ENCODE measurements at places on chromosomes 7 and 10.

DNA sequence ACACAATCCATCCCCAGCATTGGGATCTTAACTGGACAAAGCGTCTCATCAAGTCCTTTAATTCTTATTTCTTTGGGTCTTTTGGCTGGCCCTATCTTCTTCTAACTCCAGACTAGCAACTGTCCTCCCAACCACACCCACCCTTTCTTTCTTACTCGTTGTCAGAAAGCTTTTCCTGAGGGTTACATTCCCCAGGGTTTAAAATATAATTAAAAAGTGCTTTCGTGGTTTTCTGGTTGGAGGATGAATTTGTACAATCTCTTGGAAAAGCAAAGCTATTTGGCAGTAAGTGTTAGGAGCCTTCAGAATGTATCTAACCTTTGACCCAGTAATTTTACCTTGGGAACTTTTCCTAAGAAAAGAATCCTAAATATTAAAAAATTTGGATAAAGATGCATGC lies 10.4 kb upstream of the ITGB8 start:
- no peak for DNase-seq

DNA sequence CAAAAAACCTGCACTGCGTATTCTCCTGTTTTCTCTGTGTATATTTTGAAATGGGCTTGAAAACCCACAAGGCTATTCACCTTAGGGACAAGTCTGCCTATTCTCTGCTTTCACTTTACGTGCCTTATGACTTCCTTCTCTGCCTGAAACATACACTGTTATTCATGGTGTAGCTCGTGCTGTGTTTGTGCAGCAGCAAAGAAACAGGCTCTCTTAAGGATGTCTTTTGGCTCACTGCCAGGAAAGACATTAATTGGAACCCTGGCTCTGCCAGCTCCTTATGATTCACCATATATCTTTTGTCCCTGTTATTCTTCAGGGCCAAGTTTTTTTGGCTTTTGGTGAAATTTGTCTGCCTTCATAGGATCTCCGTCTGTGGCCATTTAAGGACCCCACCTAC lies 92.4 kb downstream of the TMEM106B start:
- no peak for DNase-seq

DNA sequence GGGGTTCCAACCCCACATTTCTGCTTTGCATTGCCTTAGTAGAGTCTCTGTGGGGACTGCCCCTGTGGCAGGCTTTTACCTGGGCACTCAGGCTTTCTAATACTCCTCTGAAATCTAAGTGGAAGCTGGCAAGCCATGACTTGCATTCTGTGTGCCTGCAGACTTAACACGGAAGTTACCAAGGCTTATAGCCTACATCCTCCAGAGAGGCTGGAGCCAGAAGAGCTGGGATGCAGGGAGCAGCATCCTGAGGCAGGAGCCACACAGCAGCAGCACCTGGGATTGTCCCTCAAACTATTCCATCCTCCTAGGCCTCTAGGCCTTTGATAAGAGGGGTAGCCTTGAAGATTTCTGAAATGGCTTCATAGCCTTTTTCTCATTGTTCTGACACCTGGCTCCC lies 22.1 kb upstream of the ABCC2 start:
- DNase-seq = no peak

- no peak for DNase-seq
Measured at GRCh38 chr10:78283069-78283682, 249.5 kb downstream of the RPS24 start.

DNA sequence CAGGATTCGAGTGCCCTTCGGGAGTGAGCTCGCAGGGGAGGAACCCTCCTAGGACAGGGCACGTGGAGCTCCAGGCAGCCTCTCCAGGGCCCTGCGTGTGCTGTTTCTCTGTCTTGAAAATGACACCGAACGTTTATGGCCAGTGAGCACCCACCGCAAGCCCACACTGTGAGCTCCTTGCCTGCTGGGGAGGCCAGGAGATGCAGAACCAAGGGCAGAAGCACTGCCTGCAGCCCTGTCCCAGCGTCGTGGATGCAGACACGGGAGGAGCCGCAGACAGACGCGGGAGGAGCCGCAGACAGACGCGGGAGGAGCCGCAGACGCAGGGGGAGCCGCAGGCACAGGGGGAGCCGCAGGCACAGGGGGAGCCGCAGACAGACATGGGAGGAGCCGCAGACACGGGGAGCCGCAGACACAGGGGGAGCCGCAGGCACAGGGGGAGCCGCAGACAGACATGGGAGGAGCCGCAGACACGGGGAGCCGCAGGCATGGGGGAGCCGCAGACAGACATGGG lies 314.4 kb downstream of the PTPRN2 start:
- DNase-seq = no peak

All from EH (cell line).